SK-N-SH (cell line): ENCODE measurements at places on chromosomes 1 and 21.

DNA sequence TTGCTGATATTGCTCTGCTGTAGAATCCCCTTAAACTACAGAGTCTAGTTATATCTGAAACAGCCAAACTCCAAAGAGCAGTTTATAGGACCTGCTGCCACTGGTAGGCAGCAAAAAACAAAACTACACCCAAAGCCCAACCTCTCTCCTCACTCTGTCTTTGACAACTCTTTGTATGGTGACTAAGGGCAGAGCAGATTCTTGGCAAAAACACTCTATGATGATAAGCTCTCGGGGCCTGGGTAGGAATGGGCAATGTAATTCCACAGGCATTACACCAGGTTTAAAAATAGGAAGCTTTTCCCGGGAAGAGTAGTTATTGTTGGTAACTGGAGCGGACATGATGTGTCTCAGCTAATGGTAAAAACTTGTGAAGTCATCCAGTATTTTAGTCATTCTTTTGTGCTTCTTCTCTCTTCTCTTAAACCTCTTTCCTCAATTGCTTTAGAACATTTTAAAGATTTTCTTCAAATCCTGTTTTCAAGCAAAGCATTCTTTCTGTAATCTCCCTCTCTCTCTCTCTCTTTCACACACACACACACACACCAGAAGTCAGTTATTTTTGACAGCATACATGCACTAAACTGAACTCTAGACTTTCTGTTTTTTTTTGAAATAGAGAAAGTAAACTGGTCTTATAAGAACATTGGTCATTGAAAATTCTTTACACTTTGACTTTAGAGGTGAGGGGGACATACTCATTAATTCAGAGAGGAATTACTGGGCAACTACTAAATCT is 193.5 kb downstream of the PAPPA2 start:
- DNase-seq = no peak
- H3K36me3 ChIP-seq = no peaks in the 10 kb centered on the region

DNA sequence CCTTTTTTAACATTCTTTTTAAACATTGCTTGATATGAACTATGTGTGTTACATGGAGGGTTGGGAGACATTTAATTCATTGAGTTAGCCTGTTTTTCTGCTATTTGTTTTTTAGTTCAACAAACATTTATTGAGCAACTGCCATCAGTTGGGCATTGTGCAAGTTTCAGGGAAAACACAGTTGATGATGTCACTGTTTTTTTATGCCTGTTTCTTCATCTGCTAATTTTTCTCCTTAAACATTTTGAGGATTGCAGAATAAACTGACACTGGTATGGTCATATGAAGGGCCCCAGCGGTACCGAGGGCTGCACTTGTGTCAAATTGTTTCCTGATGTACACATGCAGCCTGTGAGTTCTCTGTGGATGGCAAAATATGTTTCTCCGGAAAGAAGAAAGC is 253.0 kb downstream of the FGGY start:
- no peaks in the 10 kb centered on the region for H3K36me3 ChIP-seq
- H3K27me3 ChIP-seq = no peaks in the 10 kb centered on the region
- no peak overlapping the region for H3K27ac ChIP-seq
- no peak overlapping the region for H3K4me3 ChIP-seq
- no peak for DNase-seq
- H3K4me1 ChIP-seq = no peaks in the 10 kb centered on the region

- no peaks in the 10 kb centered on the region for H3K27me3 ChIP-seq
- no peaks in the 10 kb centered on the region for H3K36me3 ChIP-seq
- H3K27ac ChIP-seq = no peak overlapping the region
- no peak for DNase-seq
- no peak overlapping the region for H3K4me3 ChIP-seq
- peaks cover 6% of the 10 kb centered on the region; the same call in 1 of the 2 replicates for H3K4me1 ChIP-seq
Measured at GRCh38 chr1:183689762-183690204, 36.7 kb upstream of the APOBEC4 start.

DNA sequence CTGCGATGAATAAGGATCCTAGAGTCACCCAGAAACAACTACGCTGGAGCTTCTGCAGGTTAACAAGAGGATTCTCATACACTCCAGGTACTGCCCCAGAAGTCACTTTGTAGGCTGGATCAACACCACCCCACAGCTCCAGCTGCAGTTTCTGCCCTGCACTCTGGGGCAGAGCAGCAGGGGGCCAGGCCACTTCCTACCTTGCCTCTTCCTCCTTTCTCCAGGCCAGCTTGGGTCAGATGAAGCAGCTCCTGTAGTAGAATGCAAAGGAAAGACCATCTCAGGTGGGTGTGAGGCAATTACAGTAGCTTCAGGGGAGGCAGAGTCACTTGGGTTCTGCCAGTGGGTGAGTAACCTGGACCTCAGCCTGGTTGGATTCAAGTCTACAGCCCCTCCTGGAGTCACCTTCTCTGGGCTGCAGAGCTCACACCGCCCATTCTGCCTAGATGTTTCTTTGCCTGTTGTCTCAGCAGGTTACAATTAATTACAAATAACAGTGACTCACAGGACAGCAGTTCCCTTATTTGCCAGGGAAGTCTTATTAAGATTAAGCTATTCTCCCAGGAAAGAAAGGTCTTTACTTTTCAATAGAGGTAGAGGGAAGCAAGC is 24.4 kb upstream of the BCAR3 start:
- no peaks in the 10 kb centered on the region for H3K36me3 ChIP-seq
- H3K4me3 ChIP-seq = no peak overlapping the region
- peaks cover 40% of the 10 kb centered on the region for H3K4me1 ChIP-seq

- no peaks in the 10 kb centered on the region for H3K27me3 ChIP-seq
- peaks cover 9% of the 10 kb centered on the region; the same call in 1 of the 2 replicates for H3K4me1 ChIP-seq
- peaks cover 16% of the 10 kb centered on the region for H3K36me3 ChIP-seq
- H3K27ac ChIP-seq = no peak overlapping the region
- H3K4me3 ChIP-seq = no peak overlapping the region
- no peak for DNase-seq
Measured at GRCh38 chr1:97412737-97413136, 508.1 kb downstream of the DPYD start.

DNA sequence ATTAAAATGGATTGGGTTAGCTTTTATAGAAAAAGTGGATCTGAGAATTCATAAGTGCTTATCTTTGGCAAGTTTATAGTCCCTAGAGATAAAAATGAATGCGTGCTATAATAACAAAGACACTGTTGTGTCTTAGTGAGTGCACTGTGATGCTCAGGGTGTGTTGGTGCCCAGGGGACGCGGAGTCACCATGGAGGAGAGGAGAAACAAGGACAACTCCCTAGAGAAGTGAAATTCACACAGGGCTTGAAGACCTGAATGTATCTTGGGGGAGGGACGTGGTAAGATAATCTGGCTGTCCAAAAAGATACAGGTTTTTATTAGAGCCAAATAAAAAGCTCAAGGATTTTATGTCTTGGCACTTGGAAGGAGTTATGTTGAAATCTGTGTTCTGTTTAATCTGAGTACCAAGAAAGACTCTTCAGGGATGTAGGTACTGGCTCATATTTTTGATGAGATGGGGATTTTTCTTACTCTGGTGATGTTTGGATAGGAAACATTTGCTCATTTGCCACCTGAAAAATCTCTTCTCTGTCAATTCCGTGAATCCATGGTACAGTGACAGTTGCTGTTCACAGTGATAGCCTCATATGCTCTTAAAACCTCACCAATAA is 9.6 kb downstream of the SMYD2 start:
- no peaks in the 10 kb centered on the region for H3K27me3 ChIP-seq
- H3K27ac ChIP-seq = no peak overlapping the region
- no peak overlapping the region for H3K4me3 ChIP-seq

GRCh38 chr1:82586473-82586872 is 785.7 kb downstream of the ADGRL2 start:
- H3K27ac ChIP-seq = no peak overlapping the region
- no peaks in the 10 kb centered on the region for H3K27me3 ChIP-seq

DNA sequence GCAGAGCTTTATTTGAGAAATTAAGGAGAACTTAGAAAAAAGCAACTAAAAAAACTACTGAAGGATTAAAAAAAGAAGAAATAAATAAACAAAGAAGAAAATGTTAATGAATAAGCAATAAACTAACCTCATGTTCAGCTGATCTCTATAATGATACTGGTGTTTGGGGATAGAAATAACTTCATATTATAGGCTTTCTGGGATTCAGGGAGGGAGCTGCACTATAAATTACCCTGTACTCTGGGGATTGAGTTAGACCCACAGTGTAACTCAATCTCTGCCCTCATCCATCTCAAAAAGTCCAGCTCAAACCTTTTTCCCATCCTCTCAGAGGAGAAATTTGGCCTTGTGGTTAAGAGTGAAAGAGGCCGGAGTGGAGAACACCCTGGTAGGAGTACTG is 33.8 kb upstream of the CCN1 start:
- H3K4me3 ChIP-seq = no peak overlapping the region
- no peak overlapping the region for H3K27ac ChIP-seq
- no peaks in the 10 kb centered on the region for H3K27me3 ChIP-seq
- peaks cover 20% of the 10 kb centered on the region for H3K36me3 ChIP-seq
- no peaks in the 10 kb centered on the region; the same call in 1 of the 2 replicates for H3K4me1 ChIP-seq
- no peak for DNase-seq

- no peak overlapping the region for H3K4me3 ChIP-seq
- peaks cover 23% of the 10 kb centered on the region; the same call in 1 of the 2 replicates for H3K36me3 ChIP-seq
- H3K4me1 ChIP-seq = no peaks in the 10 kb centered on the region
- H3K27ac ChIP-seq = no peak overlapping the region
- no peak for DNase-seq
Measured at GRCh38 chr1:229531326-229531725, 23.2 kb upstream of the NUP133 start.

DNA sequence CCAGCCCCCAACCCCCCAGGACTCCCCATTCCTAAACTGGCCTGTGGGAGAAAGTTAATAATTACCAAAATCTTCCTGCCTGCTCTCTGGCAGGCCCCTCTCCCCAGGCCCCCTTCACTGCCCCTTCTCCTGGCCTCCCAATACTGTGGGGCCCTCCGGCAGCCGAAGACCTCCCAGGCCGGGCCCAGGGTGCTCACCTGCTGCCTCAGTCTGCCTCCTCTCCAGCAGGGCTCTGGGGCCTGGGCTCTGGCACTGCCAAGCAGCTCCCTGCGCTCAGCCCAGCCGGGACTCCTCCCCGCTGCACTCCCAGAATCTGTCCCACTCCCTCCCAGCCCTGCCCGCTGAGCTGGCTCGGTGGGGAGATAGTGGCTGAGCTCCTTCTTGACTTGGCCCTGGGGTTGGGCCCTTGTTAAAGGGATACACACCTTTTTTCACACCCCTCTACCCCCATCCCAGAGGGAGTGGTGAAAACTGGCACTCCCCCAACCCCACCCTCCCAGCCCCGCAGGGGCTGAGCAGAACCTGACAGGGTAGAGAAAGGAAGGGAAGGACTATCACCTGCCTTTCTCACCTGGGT is at the start of gene S100A16:
Gene S100A16, minus strand, starts transcription at position 383 of the 577 bp plus-strand sequence. CDS start 4,986 bp downstream, outside the sequence.
- H3K36me3 ChIP-seq = no peaks in the 10 kb centered on the region; the same call in 1 of the 2 replicates
- DNase-seq = no peak
- peak within 1 kb of the TSS; percentile 49 for H3K4me3 ChIP-seq
- H3K4me1 ChIP-seq = peaks cover 25% of the 10 kb centered on the region; the same call in 1 of the 2 replicates
- no peaks in the 10 kb centered on the region for H3K27me3 ChIP-seq
- H3K27ac ChIP-seq = no peak within 1 kb of the TSS

- no peak overlapping the region for H3K4me3 ChIP-seq
Measured at GRCh38 chr1:40884055-40884795, 22.1 kb upstream of the CITED4 start.

DNA sequence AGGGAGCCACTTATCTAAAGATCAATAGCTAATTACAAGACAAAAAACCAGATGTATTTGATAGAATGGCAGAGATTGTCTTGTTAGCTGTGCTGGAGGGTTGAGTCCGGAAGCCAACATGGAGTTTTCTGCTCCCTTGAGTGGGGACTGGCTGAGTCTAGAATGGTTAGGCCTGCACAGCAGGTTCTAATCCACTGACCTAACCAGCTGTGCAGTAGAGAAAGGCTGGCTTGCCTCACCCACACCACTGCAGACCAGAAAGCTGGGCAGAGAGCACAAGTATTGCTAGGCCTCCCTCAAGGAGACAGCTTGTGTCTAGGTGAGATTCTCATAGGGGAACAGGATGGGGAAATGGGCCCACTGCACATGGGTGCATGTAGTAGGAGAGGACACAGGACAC is 11.7 kb upstream of the GNG12 start:
- peaks cover 22% of the 10 kb centered on the region for H3K4me1 ChIP-seq
- no peak for DNase-seq
- H3K27me3 ChIP-seq = no peaks in the 10 kb centered on the region
- H3K4me3 ChIP-seq = no peak overlapping the region
- H3K36me3 ChIP-seq = no peaks in the 10 kb centered on the region
- H3K27ac ChIP-seq = no peak overlapping the region
